ENCODE measurements at places on chromosomes 6 and 20.

DNA sequence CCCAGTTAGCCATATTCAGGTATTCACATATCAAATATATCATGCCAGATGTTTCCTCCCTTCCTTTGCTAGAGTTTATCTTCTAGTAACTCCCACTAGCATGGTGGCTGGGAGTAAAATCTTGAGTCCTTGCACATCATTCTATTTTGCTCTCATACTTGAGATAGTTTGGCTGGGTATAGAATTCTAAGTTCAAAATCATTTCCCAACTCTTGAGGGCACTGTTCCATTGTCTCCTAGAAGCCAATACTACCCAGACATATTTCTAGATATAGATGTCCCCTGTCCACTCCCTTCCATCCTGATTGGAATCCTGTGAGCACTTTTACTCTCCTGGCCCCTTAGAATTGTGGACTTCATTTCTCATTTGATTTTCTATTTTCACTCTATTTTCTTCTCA, 104.7 kb downstream of the ZFP64 start:
- no peak for DNase-seq

GRCh38 chr6:137647762-137648447, 153.7 kb upstream of the OLIG3 start:
- no peak for DNase-seq

DNA sequence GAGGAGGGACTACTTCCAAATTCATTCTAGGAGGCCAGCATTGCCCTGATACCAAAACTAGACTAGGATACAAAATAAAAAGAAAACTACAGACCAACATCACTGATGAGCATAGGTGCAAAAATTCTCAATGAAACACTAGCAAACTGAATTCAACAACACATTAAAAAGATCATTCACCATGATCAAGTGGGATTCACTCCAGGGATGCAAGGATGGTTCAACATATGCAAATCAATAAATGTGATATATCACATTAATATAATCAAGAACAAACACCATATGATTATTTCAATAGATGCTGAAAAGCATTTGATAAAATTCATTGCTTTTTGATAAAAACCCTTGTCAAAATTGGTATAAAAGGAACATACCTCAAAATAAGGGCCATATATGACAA, 10.2 kb downstream of the PGBD1 start:
- DNase-seq, result no peak

GRCh38 chr6:84123186-84123585, 89.6 kb downstream of the MRAP2 start:
- DNase-seq, result no peak

GRCh38 chr6:4909063-4909706, 94.7 kb downstream of the RPP40 start:
- no peak for DNase-seq

DNA sequence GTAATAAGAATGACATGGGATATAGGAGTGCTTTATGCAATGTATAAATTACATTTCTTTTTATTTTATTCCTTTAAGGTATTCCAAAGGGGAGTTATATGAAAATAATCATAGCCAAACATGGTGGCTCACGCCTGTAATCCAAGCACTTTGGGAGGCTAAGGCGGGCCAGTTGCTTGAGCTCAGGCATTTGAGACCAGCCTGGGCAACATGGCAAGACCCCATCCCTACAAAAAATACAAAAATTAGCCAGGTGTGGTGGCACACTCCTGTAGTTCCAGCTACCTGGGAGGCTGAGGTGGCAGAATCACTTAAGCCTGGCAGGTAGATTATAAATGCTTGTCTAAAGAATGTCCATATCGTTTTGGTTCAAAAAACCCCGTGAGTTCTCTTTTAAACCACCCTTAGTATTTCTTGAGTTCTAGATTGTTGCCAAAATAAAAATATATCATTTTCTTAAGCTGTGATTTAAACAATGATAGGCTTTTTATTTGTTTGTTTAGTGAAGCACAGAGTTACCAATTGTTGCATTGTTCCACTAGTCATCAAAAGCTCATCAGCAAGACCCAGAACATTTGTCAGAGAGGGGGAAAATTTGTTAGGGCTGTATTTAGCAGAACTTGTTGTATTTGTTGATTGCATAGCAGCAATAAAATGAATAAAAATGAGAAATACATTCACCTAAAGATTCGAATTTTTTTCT, 146.2 kb downstream of the KHDC1L start:
- DNase-seq, result no peak

DNA sequence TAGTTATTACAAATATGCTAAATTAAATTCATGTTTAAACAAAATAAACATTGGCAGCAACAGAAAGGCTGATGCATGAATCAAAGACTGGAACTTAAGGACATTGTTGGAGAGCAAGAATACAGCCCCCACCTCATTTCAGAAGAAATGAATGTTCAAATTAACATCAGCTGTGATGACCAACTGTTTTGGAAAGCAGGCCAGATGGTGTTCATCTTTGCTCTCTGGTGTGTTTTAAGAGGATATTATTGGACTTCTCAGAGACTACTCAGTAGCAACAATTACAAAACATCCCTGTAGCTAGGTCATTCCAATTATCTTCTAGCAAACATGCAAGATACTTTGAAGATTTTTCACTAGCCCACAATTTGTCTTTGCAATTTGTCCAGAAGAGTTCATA, 118.6 kb upstream of the DOK5 start:
- no peak for DNase-seq

Measured in stimulated activated CD8-positive, alpha-beta memory T cell treated with anti-CD3 and anti-CD28 coated beads, Interleukin-2, amount 100 ng/mL, for 48 hours (primary cell).